NB4 (cell line): ENCODE measurements at places on chromosomes 1 and 21.
A peak's percentile ranks its signal among the peaks of the same experiment; 100 is the strongest.

GRCh38 chr1:117044217-117044616 lies 15.9 kb upstream of the TTF2 start:
- DNase-seq = no peak

GRCh38 chr21:14869984-14870852 lies 194.6 kb downstream of the NRIP1 start:
- DNase-seq = no peak

DNA sequence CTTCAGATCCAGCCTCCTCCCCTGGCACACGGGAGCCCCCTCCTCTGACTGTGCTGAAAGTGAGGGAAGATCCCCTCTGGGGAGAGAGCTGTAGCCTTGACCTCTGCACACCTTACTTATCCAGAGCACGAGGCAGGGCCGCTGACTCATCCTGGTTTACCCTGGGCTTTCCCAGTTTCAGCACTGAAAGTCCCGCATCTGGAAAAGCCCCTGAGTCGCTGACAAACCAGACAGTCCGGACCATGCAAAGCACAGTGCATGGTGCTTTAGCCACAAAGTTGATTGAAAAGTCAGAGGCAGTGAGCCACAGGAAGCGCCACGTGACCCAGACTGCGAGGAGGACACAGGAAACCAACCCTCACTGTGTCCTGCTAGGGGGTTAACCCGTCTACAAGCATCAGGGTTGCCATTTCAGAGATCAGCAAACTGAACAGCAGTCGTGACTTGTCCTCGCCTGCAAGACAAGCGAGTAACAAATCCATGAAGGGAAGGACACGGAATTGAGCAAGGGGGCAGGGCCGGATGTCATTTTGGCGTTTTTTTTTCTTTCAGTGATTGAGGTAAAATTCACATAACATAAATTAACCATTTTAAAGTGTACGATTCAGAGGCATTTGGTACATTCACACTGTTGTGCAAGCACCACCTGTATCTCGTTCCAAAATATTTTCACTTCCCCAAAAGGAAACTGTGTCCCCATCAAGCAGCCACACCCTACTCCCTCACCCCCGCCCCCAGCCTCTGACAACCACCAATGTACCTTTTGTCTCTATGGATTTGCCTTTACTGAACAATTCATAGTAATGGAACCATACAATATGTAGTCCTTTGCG lies 19.9 kb upstream of the IFNGR2 start:
- peak; percentile 95 for DNase-seq

DNA sequence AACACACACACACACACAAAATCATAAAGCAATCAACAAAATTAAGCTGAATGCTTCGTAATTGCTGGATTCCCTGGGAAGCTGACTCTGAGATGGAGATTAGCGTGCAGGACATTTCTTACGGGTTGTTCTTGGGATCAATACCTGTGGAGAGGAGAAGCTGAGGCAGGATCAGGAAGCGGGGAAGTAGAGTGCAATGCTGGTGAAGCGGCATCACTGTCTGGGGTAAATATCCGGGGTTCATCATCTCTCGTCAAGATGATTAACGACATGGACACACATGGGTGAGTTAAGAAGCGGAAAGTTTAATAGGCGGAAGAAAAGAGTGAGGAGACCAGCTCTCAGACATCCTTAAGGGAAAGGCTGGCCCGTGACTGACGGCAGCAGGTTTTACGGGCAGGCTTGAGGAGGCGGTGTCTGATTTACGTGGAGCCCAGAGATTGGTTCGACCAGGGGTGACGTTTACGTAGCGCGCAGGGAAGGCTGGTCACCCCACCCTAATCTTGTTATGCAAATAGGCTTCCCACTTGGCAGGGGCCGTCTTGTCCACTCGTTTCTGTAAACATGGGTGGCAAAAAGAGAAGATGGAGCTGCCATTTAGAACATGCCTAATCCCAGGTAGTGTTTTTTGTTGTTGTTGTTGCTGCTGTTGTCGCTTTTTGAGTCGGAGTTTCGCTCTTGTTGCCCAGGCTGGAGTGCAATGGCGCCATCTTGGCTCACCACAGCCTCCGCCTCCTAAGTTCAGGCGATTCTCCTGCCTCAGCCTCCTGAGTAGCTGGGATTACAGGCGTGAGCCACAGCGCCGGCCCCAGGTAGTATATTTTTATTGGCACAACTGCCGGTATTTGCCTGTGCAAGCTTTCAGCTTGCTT lies 135.6 kb upstream of the KCNJ15 start:
- no peak for DNase-seq

DNA sequence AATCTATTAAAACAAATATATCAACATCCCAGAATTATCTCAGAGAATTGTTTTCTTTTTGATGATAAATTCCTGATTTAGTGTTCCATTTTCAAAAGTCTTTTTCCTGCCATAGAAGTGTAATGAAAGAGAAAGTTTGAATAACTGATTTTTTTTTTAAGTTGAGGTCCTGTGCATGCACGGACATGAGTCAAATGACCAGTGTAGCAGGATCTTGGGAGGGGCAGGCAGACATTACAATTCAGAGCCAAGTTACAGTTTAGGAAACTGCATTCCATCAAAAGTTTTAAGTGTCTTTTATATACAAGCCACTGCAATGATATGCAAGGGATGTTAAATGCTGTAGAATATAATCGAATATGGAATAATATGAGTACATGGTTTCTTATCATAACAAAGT lies 227.5 kb downstream of the HMCN1 start:
- DNase-seq = no peak

DNA sequence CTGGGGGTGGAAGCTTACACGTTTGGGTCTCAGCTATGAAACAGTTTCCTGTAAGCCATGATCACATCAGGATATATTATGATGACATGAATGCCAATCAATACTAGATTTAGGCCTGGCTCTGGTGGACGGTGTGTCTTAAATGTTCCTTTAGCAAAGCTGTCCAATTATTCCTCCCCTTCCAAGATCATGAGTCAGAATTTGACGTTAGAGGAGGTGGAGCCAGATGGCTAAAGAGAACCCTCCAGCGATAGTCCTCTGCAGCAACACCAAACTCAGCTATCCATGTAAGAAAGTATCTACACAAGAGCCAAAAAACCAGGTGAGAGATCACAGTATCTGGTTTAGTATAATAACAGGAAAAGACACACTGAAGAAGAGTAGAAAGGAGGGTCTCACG lies 47.8 kb downstream of the PACC1 start:
- no peak for DNase-seq

- DNase-seq = no peak
Measured at GRCh38 chr1:113982949-113983348, 3.7 kb downstream of the OLFML3 start.

- peak; percentile 50 for DNase-seq
Measured at GRCh38 chr1:234515821-234516241, 36.9 kb upstream of the TARBP1 start.

DNA sequence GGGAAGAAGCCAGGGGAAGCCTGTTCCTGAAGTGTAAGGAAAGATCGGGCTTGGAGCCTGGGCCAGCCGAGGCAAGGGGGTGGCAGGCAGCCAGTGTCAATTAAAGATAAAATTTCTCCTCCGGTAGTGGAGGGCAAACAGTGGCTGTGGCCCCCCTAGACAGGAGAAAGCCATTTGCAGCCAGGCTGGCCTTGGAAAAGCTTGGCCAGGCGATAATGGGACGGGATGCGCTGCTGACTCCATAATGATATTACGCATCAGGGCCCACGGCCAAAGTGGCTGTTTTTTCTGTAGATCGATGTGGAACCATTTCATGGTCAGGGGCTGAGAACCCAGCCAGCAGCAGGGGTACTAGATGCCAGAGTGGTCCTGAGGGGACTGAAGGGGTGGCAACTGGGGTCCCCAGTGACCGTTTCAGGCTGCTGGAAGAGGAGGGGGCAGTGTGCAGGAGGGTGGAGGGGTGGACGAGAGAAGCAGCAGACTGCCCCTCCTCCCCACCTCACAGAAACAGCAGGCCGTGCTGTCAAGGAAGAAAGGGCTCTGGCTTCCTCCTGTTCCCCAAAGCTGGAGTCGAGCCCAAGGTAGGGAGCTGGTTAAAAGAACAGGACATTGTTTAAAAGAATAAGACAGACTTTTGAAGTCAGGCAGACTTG lies 25.2 kb downstream of the KCNC4 start:
- no peak for DNase-seq

- DNase-seq = peak; percentile 83
Measured at GRCh38 chr1:234934611-234935033, 194.0 kb downstream of the TOMM20 start.

- DNase-seq = no peak
Measured at GRCh38 chr1:178986204-178986603, 39.5 kb upstream of the FAM20B start.

DNA sequence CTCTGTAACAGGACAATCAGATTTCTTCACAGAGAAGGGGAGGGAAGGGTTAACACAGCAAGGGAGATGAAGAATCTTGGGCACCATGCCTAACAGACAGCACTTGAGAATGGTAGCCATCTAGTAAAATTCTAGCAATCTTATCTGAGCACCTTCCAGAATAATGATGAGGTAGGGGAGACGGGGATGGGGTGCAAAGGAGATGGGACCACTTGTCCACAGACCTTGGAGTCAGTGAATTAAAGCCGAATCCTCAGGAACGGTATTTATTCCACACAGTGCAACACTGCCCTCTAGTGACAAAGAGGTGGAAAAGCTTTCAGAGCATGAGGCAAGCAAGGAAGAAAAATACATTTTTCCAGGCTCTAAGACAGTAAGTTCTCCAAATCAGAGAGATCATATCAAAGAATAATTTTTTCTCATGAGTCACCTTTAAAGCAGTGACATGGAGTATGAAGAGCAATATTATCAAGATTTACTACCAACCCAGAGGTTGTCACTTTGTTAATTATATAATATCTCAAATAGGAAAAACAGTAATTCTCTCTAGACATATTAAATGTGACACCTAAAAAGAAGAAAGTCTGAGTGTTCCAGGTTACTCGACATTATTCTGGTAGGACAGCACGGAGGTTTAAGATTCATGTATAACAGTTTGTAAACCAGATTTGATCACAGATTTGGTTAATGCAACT lies 43.3 kb upstream of the LPAR3 start:
- peak; percentile 73 for DNase-seq

DNA sequence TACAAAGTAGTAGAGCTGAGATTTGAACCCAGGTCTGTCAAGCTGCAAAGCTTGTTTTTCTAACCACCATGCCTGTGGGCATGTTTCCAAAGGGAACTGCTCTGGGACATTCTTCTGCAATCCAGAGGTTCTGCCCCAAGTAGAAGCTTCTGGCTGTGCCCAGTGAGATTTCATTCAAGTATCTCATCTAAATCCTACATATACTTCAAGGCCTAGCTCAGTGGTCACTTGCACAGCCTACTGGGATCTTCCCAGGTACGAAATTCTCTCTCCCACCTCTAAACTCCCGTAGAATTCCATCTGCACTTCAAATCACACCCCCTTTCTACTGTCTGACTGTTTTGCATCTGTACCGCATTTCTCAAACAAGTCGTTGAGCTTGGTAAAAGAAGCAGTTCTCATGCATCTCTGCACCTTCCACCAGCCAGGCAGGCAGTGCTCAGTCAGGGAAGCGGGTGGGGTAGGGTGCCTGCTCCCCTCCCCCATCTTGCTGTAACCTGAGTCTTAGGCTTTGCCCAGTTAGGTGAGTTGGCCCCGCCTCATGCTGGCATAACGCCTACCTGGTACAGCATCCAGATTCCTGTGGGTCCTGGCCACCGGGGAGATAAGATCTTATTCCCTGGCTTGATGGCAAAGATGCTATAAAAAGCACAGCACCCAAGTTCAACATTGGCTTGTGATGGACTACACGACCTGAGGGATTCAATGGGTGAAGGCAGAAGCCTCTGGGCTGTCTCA lies 13.5 kb downstream of the SLC9A1 start:
- no peak for DNase-seq

DNA sequence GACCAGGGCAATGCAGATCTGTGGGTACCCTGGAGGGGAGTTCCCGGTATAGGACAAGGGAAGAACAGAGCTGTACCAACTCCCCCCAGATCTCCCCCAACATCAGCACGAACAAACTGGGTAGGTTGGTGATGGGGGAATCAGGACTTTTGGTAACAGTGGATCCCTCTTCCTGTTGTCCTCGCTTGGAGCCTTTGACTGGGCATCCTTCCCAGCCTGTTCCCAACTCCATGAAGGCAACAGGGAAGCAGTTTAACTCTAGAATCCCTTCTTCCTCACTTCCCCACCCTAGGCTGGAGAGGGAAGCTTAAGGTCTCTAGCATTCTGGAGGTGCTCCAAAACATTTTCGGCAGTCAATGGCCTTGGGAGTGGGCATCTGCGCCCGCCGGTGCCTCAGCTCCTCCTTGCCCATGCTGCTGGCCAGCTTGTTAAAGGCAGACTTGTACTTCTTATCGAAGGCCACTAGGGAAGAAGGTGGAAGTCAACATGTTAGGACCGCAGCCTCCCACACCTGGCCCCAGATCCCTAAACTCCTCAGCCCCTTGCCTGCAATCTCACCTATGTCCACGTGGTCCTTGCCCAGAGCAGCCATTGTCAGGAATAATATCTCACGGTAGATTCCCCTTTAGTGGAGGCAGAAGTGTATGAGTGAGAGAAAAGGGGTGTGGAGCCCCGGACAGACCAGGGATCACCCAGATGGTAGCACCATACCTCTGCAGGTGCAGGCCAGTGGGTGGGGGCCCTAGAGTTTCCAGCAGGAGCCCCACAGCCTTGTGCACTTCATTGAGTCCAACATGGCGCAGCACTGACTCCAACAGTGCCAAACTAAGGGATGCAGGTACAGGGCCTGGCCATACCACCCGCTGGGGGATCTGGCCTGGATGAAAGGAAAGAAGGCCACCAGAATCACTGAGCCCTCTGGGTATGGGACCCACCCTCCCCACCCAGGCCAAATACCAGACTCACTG lies 7.5 kb upstream of the GATAD2B start:
- DNase-seq = no peak

- DNase-seq = no peak
Measured at GRCh38 chr1:5758859-5759578, 233.2 kb downstream of the NPHP4 start.

- DNase-seq = no peak
Measured at GRCh38 chr1:80282536-80282935, 1276.0 kb upstream of the ADGRL4 start.

- no peak for DNase-seq
Measured at GRCh38 chr1:93749894-93750301, 68.3 kb upstream of the BCAR3 start.

GRCh38 chr1:167714098-167714438 lies 7.7 kb upstream of the MPZL1 start:
- DNase-seq = no peak

- no peak for DNase-seq
Measured at GRCh38 chr1:50700214-50700613, 259.9 kb downstream of the FAF1 start.

- DNase-seq = no peak
Measured at GRCh38 chr1:233730809-233731208, 116.9 kb downstream of the KCNK1 start.

DNA sequence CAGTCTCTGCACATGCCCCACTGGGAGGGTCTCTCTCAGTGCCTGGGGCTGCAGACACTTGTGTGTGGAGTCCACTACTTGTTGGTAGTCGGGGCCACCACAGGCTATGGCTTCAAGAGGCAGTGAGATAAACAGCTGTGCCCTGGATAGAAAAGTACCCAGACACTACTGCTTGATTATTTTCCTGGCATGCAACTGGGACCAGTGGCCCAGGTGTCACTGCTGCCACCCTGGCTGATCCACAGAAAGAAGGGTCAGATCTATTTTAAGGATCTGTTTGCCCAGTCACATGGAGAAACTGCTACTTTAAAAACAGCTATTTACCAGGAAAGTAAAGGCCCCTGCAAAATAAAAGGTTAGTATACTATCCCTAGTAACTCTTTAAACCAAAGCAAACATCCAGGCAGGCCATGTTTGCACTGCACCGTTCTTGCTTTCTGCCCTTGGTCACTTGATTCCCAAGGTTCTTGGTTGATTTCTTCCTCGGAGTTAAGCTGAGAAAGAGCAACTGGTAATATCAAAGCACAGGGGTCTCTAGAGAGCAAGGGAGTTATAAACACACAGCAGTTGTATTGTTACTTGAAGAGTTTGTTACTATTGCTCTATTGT lies 99.9 kb downstream of the GLUL start:
- DNase-seq = no peak
